Subcutaneous preadipocyte (primary cell): ENCODE measurements at places on chromosomes 2 and 18. TPM values are rescaled to one million over a fixed set of nuclear protein-coding genes. Genes with fewer than 3 reads are reported as not detected.

The PCGF1 gene
- 16.2 and 22.4 TPM in 2 replicates for total RNA-seq

The NDUFS1 gene
- total RNA-seq = 83.0 and 95.2 TPM in 2 replicates

The ILKAP gene
- 22.4 and 29.9 TPM in 2 replicates for total RNA-seq

The SLC35F6 gene
- 61.0 and 69.8 TPM in 2 replicates for total RNA-seq

The SERPINB4 gene
- total RNA-seq = under 0.01 TPM in 1 of 2 replicates, not detected in the other

The GREB1L gene
- total RNA-seq = 1.1 and 1.8 TPM in 2 replicates

The FER1L5 gene
- total RNA-seq = under 0.01 and 0.39 TPM in 2 replicates

The CREG2 gene
- under 0.01 and 0.78 TPM in 2 replicates for total RNA-seq

The HTR2B gene
- total RNA-seq = 0.59 and 2.6 TPM in 2 replicates

The POTEC gene
- not detected in 2 replicates for total RNA-seq

The CCBE1 gene
- total RNA-seq = 32.3 and 36.0 TPM in 2 replicates

The IL36B gene
- total RNA-seq = not detected in 2 replicates

The POMC gene
- 0.73 and 0.98 TPM in 2 replicates for total RNA-seq

The IL1RN gene
- 0.37 TPM in 1 of 2 replicates, not detected in the other for total RNA-seq

The NMUR1 gene
- not detected in 2 replicates for total RNA-seq

The STRN gene
- total RNA-seq = 16.9 and 21.5 TPM in 2 replicates
